ENCODE measurements at places on chromosomes 5 and 9. TPM values are rescaled to one million over a fixed set of nuclear protein-coding genes. Genes with fewer than 3 reads are reported as not detected.

- no peak overlapping the region for H3K4me3 ChIP-seq
- peaks cover 66% of the 10 kb centered on the region for H3K36me3 ChIP-seq
- H3K27me3 ChIP-seq, result no peaks in the 10 kb centered on the region
- no peak for DNase-seq
- no peaks in the 10 kb centered on the region for H3K4me1 ChIP-seq
Measured at GRCh38 chr9:92266486-92266885, 27.0 kb downstream of the IARS1 start.

- H3K36me3 ChIP-seq, result no peaks in the 10 kb centered on the region
- no peaks in the 10 kb centered on the region for H3K4me1 ChIP-seq
- no peak for DNase-seq
- H3K27me3 ChIP-seq, result no peaks in the 10 kb centered on the region
Measured at GRCh38 chr5:57911438-57911837, 428.8 kb upstream of the ACTBL2 start.

The TMEM215 gene
- total RNA-seq, result 0.67 TPM

GRCh38 chr9:132143359-132143758 is 18.5 kb upstream of the NTNG2 start:
- DNase-seq, result no peak
- no peak overlapping the region for H3K4me3 ChIP-seq
- no peaks in the 10 kb centered on the region for H3K27me3 ChIP-seq
- H3K36me3 ChIP-seq, result no peaks in the 10 kb centered on the region
- no peak overlapping the region for H3K27ac ChIP-seq
- peaks cover 6% of the 10 kb centered on the region for H3K4me1 ChIP-seq

DNA sequence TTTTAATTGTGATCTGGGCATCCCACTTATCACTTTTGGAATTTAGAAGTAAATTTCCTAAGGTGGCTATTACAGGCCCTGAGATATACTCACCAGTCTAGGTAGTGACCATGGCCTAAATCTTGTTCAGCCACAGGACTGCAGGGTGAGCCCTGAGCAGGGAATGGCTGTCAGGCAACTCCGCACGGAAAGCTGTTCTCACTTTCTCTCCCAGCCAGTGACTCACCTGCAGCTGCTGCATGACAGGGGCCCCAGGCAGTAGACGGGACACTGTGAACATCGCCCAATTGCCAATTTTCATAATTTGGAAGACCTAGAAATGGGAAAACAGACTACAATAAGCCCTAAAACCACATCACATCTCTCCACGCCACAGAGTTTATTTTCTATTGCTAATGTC is 69.6 kb upstream of the TAF1L start:
- DNase-seq, result no peak
- H3K27ac ChIP-seq, result no peak overlapping the region
- no peaks in the 10 kb centered on the region for H3K27me3 ChIP-seq
- no peak overlapping the region for H3K4me3 ChIP-seq

The CDX1 gene
- not detected for total RNA-seq

- no peaks in the 10 kb centered on the region for H3K36me3 ChIP-seq
- no peaks in the 10 kb centered on the region for H3K4me1 ChIP-seq
- H3K4me3 ChIP-seq, result no peak overlapping the region
- DNase-seq, result no peak
- no peak overlapping the region for H3K27ac ChIP-seq
- no peaks in the 10 kb centered on the region for H3K27me3 ChIP-seq
Measured at GRCh38 chr9:136700304-136700703, 12.1 kb upstream of the DIPK1B start.

The GPR107 gene
- 30.7 TPM for total RNA-seq

DNA sequence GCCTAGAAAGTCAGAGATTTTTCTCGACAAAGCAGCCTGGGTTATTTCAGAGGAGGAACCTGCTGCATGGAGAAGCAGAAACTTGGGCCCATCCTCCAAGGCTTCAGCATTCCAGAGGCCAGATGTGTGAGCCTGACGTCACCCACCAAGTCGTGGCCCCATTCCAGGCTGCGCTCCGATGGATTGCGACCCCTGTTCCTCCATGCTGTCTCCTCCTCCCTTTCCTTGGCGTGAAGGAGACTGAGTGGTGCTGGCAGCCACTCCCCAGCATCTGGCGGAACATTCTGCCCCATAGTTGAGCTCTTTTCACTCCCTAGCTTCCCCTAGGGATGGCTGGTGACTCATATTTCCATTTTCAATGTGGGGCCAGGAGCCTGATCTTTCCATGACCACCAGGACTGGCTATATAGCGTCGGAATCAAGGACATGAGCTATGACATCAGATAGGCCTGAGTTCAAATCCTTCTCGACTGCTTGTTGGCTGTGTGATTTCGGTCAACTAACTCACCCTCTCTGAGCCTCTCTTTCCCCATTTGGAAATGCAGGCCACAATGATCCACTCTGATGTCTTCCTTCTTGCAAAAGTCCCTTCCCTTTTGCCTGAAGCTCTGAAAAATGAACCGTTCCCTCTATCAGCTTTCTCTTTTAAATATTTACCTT is 24.5 kb upstream of the DUSP1 start:
- no peak overlapping the region for H3K4me3 ChIP-seq
- DNase-seq, result no peak
- H3K36me3 ChIP-seq, result no peaks in the 10 kb centered on the region
- H3K4me1 ChIP-seq, result no peaks in the 10 kb centered on the region
- no peak overlapping the region for H3K27ac ChIP-seq

The CYSRT1 gene
- 1.6 TPM for total RNA-seq

GRCh38 chr5:27403243-27403882 is 365.0 kb upstream of the CDH9 start:
- no peaks in the 10 kb centered on the region for H3K27me3 ChIP-seq
- no peak overlapping the region for H3K4me3 ChIP-seq
- H3K4me1 ChIP-seq, result no peaks in the 10 kb centered on the region
- no peak for DNase-seq
- H3K27ac ChIP-seq, result no peak overlapping the region

GRCh38 chr5:105907016-105907415 is 1763.7 kb downstream of the EFNA5 start:
- H3K4me1 ChIP-seq, result no peaks in the 10 kb centered on the region
- no peaks in the 10 kb centered on the region for H3K36me3 ChIP-seq
- no peak overlapping the region for H3K4me3 ChIP-seq
- no peak for DNase-seq
- H3K27ac ChIP-seq, result no peak overlapping the region

- H3K36me3 ChIP-seq, result no peaks in the 10 kb centered on the region
- H3K27ac ChIP-seq, result no peak overlapping the region
- H3K4me1 ChIP-seq, result peaks cover 15% of the 10 kb centered on the region
- no peak for DNase-seq
Measured at GRCh38 chr5:142353071-142353472, 28.3 kb upstream of the SPRY4 start.

The PCDHGA8 gene
- 1.4 TPM for total RNA-seq

The DOCK8 gene
- total RNA-seq, result 2.0 TPM

DNA sequence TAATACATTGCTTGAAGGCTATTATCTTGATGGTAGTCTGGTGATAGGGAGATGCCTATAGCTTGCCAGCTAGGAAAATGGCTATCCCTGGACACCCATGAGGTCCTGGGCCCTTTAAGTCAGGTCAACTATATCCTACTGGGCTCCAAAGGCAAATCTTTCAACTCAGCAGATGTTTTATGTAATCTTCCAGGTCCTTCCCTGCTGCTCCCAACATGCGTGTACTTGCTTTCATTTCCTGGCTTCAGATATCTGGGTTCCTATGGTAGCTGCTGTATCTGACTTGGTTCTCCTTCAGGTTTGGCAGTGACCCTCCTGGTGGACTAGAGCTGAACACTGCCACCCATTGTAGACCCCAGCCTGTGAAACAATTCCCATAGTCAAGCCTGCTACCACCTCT is 32.4 kb upstream of the GAS1 start:
- H3K36me3 ChIP-seq, result no peaks in the 10 kb centered on the region
- no peaks in the 10 kb centered on the region for H3K4me1 ChIP-seq
- no peaks in the 10 kb centered on the region for H3K27me3 ChIP-seq
- H3K4me3 ChIP-seq, result no peak overlapping the region
- no peak for DNase-seq

GRCh38 chr5:94267350-94267899 is 351.0 kb downstream of the KIAA0825 start:
- H3K4me3 ChIP-seq, result no peak overlapping the region
- H3K27me3 ChIP-seq, result no peaks in the 10 kb centered on the region
- no peak for DNase-seq
- H3K4me1 ChIP-seq, result no peaks in the 10 kb centered on the region
- no peaks in the 10 kb centered on the region for H3K36me3 ChIP-seq
- no peak overlapping the region for H3K27ac ChIP-seq

The GNA14 gene
- 3.2 TPM for total RNA-seq

GRCh38 chr5:23703940-23704855 is 196.8 kb downstream of the PRDM9 start:
- H3K27me3 ChIP-seq, result no peaks in the 10 kb centered on the region
- H3K4me3 ChIP-seq, result no peak overlapping the region
- no peaks in the 10 kb centered on the region for H3K4me1 ChIP-seq
- no peaks in the 10 kb centered on the region for H3K36me3 ChIP-seq
- DNase-seq, result no peak

The HCN1 gene
- 7.6 TPM for total RNA-seq

DNA sequence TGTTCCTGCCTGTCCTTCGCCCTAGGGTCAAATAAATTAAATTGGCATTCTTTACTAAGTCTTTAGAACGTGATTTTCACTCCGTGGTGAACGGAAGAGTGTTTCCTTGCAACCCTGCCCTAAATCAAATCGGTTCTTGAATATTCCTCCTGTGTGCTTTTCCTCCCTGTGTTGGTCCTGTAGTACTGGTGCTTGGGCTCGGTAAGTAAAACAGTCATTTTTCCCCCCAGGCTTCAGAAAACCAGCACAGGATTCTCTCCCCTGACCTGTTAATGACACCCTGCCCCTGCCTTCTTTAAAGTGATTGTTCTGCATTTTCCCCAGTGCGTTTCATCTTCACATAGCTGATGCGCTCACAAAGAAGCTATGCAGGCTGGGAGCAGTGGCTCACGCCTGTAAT is 96.0 kb downstream of the AK8 start:
- no peaks in the 10 kb centered on the region for H3K4me1 ChIP-seq
- H3K36me3 ChIP-seq, result no peaks in the 10 kb centered on the region
- no peaks in the 10 kb centered on the region for H3K27me3 ChIP-seq
- DNase-seq, result no peak
- H3K27ac ChIP-seq, result no peak overlapping the region
- no peak overlapping the region for H3K4me3 ChIP-seq

DNA sequence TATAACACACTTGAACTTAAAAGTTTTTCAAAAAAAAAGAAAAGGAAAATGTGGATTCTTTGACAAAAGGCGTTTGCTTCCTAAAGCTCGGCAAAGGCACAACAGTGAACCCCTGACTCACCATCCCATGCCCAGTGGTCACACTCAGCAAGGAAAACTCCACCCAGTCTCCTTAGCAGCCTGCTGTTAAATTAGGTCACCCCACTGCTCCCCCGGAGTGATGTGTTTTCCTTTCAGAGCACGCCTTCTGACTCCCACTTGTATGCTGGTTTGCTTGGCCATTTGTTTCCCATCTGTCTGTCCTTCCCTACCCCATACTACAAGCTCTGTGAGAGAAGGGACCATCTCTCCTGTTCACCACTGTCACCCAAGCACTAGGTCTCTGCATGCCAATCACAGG is 23.8 kb downstream of the RETREG1 start:
- H3K27me3 ChIP-seq, result no peaks in the 10 kb centered on the region
- DNase-seq, result no peak
- H3K27ac ChIP-seq, result no peak overlapping the region
- no peak overlapping the region for H3K4me3 ChIP-seq
- H3K36me3 ChIP-seq, result no peaks in the 10 kb centered on the region

GRCh38 chr5:61678966-61679365 is 346.9 kb downstream of the ZSWIM6 start:
- no peak overlapping the region for H3K4me3 ChIP-seq
- 0 out of 2 replicates have a peak, but pooled peaks cover 2% of the 10 kb centered on the region for H3K4me1 ChIP-seq
- H3K36me3 ChIP-seq, result no peaks in the 10 kb centered on the region
- DNase-seq, result no peak
- H3K27ac ChIP-seq, result no peak overlapping the region

GRCh38 chr5:180238631-180239030 is 29.6 kb upstream of the RASGEF1C start:
- H3K27ac ChIP-seq, result no peak overlapping the region
- no peaks in the 10 kb centered on the region for H3K4me1 ChIP-seq
- no peaks in the 10 kb centered on the region for H3K27me3 ChIP-seq
- DNase-seq, result no peak
- H3K4me3 ChIP-seq, result no peak overlapping the region
- peaks cover 44% of the 10 kb centered on the region for H3K36me3 ChIP-seq

- no peak overlapping the region for H3K4me3 ChIP-seq
- no peak overlapping the region for H3K27ac ChIP-seq
- H3K36me3 ChIP-seq, result no peaks in the 10 kb centered on the region
- no peaks in the 10 kb centered on the region for H3K27me3 ChIP-seq
- DNase-seq, result no peak
Measured at GRCh38 chr5:173875189-173875588, 13.0 kb upstream of the CPEB4 start.

DNA sequence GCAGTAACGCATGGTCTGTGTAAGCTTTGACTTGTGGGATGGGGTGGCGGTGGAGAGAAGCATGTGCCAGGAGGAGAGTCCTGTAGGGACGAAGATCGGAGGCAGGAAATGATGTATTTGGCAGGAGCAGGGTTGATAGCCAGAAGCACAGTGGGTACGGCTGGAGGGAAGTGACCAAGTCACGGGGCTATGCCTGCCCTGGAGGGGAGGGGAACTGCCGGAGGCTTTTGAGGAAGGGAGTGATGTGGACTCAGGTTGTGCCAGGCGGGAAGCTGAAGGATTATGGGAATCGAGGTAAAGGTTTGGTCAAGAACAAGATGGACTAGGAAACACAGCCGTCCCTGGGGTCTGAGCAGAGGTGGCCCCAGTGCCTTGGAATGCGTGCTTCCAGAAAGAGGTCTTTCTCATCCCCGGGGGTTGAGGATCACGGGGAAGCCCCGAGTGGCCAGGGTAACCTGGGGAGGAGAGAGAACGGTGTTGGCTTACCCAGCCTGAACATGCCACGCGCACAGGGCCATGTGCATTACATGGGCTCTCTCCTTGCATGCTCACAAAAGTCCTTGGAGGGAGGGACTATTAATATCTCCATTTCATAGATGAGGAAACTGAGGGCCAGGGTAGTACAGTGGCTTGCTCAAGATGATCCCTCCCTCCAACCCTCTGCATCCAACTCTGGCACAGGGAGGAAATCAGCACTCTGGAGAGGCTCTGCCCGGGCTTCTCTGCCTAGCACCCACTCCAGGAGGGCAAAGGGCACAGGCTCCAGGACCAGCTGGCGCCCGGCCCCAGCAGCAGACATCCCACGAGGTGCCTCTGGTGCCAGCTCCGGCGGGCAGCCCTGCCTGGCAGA is 253.8 kb downstream of the PBX3 start:
- H3K4me1 ChIP-seq, result peaks cover 7% of the 10 kb centered on the region
- H3K27ac ChIP-seq, result no peak overlapping the region
- no peak for DNase-seq
- H3K27me3 ChIP-seq, result no peaks in the 10 kb centered on the region

GRCh38 chr5:159833846-159834245 is 82.4 kb upstream of the ADRA1B start:
- no peaks in the 10 kb centered on the region for H3K36me3 ChIP-seq
- H3K4me3 ChIP-seq, result no peak overlapping the region
- no peak overlapping the region for H3K27ac ChIP-seq
- DNase-seq, result no peak
- no peaks in the 10 kb centered on the region for H3K27me3 ChIP-seq
- no peaks in the 10 kb centered on the region for H3K4me1 ChIP-seq

- H3K4me3 ChIP-seq, result no peak overlapping the region
- H3K36me3 ChIP-seq, result no peaks in the 10 kb centered on the region
- no peaks in the 10 kb centered on the region for H3K4me1 ChIP-seq
Measured at GRCh38 chr9:98867103-98867428, 59.6 kb downstream of the GALNT12 start.

GRCh38 chr5:151244206-151244605 is 8.8 kb upstream of the GM2A start:
- peaks cover 6% of the 10 kb centered on the region for H3K4me1 ChIP-seq
- H3K27me3 ChIP-seq, result no peaks in the 10 kb centered on the region
- no peak overlapping the region for H3K4me3 ChIP-seq
- no peaks in the 10 kb centered on the region for H3K36me3 ChIP-seq
